SW480 (cell line): ENCODE measurements at places on chromosomes 2 and 18.

DNA sequence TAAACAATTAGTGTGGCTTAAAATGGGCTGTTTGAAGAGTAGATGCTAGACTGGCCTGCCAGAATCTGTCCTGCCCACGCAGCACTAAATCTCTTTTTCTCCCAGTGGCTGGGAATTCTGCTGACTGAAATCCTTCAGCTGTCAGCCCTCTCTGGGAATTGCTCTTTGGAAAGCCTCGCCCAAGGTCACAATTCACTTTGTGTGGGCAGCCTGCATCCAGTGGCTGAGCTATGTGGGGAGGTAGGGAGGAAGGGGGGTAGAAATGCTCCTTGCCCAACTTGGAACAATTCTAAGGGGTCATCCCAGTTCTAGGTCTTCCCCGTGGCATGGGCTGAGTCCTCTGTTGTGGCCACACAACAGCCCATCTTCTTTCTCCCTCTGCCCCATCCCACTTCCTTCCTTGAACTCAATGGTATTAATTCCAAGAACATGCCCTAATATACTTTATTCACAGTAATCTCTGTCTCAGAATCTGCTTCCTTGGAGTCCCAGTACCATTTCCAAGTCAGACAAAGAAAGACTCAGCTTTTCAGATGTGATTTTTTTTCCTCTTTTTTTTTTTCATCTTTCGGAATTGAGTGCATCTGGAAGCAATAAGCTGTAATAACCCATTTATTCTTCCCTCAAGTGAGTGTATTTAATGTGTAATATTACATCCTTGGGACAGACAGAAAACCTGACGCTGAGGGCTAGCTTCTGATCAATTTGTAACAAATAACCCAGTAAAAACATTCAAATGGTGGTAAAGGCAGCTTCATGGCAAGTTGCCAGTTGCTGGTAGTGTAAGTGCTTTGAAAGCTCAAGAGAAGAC, 189.4 kb downstream of the GPD2 start:
- DNase-seq = no peak

- DNase-seq = peak; percentile 23
Measured at GRCh38 chr2:58834404-58834803, 593.3 kb upstream of the FANCL start.

DNA sequence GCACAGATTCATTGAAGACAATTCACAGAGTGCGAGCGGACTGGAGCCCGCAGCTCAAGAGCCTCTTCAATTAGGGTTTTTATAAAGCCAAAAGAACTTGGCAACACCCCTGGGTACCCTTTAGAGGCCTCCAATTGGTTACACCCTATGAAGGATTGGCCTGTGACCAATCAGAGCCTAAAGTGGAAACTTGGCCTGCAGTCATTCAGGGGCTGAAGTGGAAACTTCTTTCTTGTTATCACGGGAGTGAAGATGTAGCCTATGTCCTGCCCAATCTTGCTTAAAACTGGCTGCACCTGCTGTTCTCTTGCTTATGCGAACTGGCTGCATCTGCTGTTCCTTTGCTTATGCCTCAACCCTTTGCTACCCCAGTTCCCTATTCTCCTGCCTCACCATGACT, 1.8 kb upstream of the HJURP start:
- DNase-seq = no peak

- no peak for DNase-seq
Measured at GRCh38 chr2:136917411-136917881, 152.1 kb downstream of the THSD7B start.

- DNase-seq = no peak
Measured at GRCh38 chr2:191010887-191011885, 2.8 kb downstream of the STAT1 start.

DNA sequence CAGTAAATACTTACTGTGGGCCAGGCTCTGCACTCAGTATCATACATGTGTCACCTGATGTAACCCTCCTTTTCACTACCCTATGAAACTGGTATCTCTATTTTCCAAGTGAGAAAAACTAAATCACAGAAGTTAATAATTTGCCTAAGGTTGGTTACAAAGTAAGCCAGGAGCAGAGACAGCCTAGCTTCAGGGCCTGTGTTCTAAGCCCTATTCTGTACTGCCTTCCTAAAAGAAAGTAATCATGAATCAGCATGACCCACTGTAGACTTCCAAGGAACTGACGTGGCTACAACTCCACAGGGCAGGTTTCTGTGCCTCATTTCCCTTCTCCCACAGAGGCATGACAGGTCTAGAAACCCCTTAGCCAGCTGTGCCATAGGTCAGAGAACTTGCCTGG, 14.3 kb downstream of the ZNF142 start:
- DNase-seq = no peak

DNA sequence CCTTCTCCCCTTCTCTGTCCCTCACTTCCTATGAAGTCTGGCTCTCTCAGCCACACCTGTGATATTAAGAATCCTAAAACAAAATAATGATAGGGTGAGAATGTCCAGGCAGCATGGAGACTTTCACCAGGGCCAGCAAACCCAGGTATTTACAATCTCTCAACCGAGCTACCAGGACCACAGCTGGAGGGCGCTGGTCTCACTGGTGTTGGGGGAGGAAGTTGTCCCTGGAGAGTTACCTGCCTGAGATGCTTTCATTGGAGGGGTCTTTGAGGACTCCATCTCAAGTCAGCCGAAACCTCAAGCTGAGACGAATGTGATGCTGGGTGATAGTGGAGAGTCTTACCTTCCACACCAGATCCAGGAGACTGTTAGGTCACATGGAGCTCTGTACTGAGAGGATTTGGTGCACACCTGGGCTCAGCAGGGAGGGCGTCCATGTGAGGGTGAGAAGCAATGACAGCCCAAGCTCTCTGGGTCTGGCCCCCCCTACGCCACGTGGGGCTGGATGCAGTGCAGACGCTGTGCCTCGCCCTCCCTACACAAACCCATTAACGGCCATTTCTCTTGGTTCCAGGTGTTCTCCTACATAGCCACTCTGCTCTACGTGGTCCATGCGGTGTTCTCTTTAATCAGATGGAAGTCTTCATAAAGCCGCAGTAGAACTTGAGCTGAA, 27.4 kb downstream of the MAL start:
- DNase-seq = no peak

GRCh38 chr18:3213300-3214059, 6.3 kb downstream of the MYOM1 start:
- DNase-seq = no peak

GRCh38 chr2:192536922-192537624, 342.3 kb upstream of the TMEFF2 start:
- DNase-seq = no peak

- no peak for DNase-seq
Measured at GRCh38 chr2:236536727-236537398, 32.8 kb upstream of the ACKR3 start.

- peak; percentile 49 for DNase-seq
Measured at GRCh38 chr2:176454893-176455815, 185.9 kb downstream of the MTX2 start.

DNA sequence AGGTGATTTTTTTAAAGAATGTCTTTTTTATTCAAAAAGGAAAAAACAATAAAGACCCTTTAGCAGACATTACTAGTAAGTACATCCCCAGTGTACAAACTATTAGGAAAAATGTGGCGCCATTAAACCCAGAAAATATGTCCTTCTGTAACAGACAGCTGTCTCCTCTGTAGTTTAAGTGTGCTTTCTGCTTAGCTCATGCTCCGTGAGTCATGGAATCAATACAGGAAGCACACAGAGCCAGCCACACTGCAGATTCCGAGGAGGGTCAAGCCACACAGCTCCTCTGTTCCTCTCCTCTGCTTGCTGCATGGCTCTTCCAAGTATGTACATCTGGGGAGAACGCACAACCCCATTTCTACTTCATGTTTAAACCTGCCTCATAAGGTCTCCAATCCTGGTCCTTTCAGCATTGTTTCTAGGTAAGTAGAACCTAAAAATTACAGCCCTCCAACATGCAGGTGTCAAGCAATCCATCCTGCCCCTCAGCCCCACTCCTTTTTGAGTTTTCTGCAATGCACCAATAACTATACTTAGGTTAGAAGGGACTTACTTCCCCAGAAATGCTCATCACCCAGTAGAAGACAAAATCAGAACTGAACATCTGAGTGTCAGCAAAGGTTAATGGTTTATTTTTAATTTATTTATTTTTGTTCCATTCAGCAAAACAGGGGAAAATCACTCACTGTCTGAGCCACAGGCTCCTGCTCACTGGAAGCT, 37.5 kb downstream of the ACVR1 start:
- DNase-seq = peak; percentile 65

GRCh38 chr2:10372203-10372861, 69.6 kb downstream of the HPCAL1 start:
- DNase-seq = no peak
